ENCODE measurements at places on chromosomes 3 and 15.
A peak's percentile ranks its signal among the peaks of the same experiment; 100 is the strongest.

- DNase-seq: peak; percentile 88
These were observed 29.4 kb upstream of the PPIB start for GRCh38 chr15:64191971-64192830.

DNA sequence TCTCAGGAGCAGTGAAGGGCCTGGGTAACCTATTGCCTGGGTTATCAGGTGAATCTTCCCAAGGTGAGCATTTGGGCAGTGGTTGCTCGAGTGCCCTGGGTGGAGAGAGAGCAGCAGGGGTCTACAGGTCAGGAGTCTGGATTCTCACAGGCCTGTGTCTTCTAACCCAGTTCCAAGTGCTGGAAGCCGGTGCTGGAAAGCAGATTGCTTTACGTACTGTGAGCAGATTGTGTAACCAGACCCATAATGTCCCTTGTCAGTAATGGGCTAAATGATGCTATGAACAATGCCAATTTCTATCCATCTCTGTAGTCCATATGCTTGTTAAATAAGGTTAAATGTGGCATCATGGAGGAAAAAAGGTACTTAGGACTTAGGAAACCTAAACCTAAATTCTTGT, 106.5 kb downstream of the TPRG1 start:
- DNase-seq: no peak

- DNase-seq: no peak
These were observed 104.7 kb upstream of the TBC1D5 start for GRCh38 chr3:17847156-17847555.

DNA sequence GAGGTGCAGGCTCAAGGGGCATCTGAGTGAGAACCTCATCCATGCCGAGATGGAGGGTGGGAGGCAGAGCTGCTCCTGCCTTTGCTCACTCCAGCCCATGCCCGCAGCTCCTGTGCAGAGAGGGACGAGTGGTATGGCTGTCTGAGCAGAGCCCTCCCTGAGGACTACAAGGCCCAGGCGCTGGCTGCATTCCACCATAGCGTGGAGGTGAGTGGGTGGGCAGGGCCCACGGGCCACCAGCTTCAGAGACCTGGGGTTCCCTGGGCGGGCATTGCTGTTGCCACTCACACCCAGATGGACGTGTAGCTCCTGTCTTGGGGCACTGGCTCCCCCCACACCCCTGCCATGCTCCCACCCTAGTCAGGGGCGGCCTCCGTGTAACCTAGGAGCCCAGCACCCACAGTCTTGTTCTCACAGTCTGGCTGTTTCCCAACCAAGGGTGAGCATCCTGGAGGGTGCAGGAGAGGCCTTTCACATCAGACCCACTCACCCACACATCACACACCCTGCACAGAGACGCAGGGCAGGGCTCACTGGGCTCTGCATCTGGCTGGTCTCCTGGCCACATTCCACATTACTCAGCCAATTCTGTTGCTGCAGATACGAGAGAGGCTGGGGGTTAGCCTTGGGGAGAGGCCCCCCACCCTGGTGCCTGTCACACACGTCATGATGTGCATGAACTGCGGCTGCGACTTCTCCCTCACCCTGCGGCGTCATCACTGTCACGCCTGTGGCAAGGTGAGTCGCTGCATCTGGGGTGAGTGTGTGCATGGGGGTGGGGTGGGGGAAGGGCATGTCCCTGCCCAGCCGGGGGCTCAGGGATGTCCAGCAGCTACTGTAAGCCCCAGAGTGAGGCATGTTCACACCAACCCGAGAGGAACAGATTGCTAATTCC, 25.3 kb upstream of the NR2C2 start:
- DNase-seq: no peak

Data from NCI-H524 treated with DMSO at 0.1 percent for 48 hours (cell line).